ENCODE measurements at places on chromosomes 6 and 20.

GRCh38 chr6:137933696-137934095, 66.6 kb downstream of the TNFAIP3 start:
- no peak for DNase-seq

- no peak for DNase-seq
These were observed 24.0 kb downstream of the RNF146 start for GRCh38 chr6:127290391-127291265.

DNA sequence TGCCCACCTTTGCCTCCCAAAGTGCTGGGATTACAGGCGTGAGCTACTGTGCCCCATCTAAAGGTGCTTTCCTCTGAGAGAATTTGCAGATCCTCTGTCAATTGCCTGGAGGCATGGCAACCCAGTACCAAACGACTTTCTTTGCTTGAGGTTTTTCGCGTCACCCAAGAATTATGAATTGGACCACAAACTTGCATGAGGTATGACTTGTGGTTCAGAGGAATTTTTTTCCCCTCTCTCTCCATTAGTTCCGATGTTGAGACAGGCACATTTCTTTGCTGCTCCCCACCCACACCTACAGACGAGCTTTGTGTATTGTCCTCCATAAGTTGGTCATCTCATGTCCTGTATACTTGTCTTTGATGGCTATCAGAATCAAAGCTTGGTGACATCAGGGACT, 11.8 kb upstream of the SCAF8 start:
- no peak for DNase-seq

DNA sequence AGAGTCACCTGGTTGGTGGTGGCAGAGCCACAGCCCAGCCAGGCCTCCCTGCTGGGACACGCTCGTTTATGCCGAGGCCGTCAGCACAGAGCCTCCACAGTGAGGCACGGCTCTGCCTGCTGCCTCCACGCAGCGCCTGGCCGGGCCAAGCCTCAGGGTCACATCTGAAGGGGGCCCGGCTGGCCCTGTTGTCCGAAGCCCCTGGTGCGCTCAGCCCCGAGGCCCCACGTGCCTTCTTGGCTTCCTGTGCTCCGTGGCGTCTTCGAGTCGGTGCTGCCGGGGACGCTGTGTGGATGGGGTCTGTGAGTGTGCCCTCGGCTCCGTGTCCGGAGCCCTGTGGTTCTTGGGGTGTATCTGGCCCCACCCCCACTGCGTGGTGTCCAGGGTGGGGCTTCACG, 10.4 kb upstream of the TNFRSF6B start:
- no peak for DNase-seq
